Peyer's patch (tissue), 4 donors: ENCODE measurements at places on chromosomes 3 and 15. TPM values are rescaled to one million over a fixed set of nuclear protein-coding genes. Genes with fewer than 3 reads are reported as not detected.

- no peak for DNase-seq
Measured at GRCh38 chr15:69161878-69162213, 1.4 kb downstream of the GLCE start.

DNA sequence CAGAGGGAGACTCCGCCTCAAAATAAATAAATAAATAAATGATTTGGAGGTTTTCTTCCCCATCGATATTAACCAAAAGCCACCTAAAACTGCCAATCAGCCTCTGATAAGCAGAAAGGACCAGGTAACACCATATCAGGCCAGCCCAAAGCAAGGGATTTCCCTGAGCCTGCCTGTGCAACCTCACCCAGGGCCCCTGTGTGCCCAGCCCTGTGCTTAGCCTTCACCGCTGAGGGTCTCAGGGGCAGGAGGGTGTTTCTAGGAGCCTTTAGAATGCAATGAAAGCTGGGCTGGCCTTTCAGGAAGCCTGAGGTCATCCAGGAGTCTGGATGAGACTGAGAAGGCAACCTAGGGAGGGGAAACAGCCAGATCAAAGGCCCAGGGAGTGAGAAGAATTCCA is 35.4 kb downstream of the CYP11A1 start:
- DNase-seq: no peak

- no peak for DNase-seq
Measured at GRCh38 chr15:84731774-84732173, 15.8 kb upstream of the SEC11A start.

- no peak for DNase-seq
Measured at GRCh38 chr15:80246425-80246894, 5.6 kb downstream of the CTXND1 start.

GRCh38 chr15:37109872-37110572 is 9.7 kb upstream of the MEIS2 start:
- no peak for DNase-seq

- DNase-seq: no peak
Measured at GRCh38 chr15:44595656-44596510, 58.9 kb downstream of the EIF3J start.

DNA sequence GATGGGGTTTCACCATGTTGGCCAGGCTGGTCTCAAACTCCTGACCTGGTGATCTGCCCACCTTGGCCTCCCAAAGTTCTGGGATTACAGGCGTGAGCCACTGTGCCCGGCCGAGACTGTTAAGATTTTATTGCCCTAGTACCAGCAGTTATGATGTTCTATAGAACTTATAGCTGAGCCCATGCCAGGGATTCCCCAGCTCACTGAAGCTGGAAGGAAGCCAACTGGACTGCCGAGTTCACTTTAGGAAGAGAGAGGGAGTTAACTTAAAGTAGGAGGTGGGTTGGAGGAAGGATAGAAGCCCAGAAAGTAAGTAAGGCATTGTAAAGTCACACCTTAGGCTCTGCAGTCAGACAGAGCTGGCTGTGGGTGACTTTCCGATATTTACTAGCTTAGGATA is 101.1 kb upstream of the BOC start:
- no peak for DNase-seq

DNA sequence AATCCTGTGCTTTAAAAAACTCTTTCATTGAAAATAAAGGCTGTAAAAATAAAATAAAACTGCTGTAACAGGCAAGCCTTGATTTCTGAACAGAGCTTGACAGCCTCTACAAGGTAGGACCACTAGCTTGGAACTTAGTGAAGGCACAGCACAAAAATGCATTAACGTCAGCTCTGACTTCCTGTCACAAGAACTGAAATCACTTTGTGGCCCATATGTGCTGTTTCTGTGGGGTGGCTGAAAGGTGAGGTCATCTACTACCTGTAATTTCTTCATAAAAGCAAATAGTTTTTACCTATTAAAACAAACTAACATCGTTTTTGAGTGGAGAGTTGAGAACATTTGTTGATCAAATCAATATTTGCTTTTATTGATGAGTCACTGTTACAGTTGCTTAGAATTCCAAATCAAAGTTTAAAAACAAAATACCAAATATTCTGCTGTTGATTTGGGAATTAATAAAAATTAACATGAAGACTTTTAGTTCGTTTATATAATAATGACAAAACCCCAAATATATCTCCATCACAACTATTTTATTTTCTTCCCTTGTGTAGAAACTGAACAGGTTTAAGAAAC is 1034.1 kb downstream of the MCTP2 start:
- DNase-seq: no peak

DNA sequence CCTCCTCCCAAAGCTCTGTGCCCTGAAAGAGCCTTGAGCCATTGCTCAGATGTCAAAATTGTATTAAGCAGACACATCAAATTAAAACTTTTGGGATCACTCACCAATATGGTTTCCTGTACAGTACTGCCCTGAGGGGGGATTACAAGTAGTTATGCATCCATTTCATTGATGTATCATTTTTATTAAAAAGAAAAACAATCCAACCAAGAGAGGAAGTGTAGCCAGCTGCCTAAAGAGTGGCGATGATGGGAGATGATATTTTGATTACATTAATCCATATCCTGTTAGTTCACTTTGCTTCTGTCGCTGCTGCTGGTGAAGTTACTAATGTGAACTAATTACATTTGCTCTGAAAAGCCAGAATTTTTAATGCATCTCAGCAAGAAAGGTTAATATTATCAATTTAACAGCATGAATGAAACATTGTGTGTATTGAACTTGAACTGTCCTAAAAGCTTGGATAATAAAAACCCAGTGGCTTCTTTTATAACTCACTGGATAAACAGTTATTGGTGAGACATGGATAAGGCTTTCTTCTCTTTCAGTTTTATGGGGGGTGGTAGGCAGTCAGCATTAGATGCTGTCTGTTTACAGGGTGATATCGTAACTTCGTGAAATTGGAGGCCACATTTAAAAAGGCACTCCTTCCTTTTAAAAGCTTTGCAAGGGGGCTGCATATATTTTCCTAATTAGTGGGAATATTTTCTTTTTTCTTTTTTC is 87.7 kb downstream of the IGF1R start:
- no peak for DNase-seq

Gene CPEB1
- 1.3 TPM for total RNA-seq

Gene AGTR1
- 0.70 TPM for total RNA-seq

Gene KIF7
- total RNA-seq: 13.2 TPM

Gene SCAMP5
- 64.5 TPM for total RNA-seq
